Activated CD8-positive, alpha-beta memory T cell treated with anti-CD3 and anti-CD28 coated beads, Interleukin-2, amount 50 U/mL, for 48 hours (primary cell): ENCODE measurements at places on chromosomes 13 and 19.

DNA sequence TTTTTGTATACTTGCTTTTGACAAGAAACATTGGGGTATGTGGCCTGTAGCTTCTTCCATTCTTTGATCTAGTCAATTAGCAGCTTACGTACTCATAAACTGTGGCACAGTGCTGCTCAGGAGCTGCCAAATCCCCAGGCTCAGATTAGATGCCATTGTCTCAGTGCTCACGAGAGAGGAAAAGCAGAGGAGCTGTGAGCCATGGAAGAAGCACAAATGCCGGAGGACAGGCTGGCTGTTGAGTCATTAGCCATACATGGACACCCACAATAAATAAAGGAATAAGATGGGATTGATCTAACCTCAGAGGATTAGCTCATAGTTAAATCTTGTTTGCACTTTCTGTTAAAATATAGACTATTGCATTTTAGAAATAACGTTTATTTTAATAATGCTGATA is 121.7 kb downstream of the POSTN start:
- no peak for DNase-seq

DNA sequence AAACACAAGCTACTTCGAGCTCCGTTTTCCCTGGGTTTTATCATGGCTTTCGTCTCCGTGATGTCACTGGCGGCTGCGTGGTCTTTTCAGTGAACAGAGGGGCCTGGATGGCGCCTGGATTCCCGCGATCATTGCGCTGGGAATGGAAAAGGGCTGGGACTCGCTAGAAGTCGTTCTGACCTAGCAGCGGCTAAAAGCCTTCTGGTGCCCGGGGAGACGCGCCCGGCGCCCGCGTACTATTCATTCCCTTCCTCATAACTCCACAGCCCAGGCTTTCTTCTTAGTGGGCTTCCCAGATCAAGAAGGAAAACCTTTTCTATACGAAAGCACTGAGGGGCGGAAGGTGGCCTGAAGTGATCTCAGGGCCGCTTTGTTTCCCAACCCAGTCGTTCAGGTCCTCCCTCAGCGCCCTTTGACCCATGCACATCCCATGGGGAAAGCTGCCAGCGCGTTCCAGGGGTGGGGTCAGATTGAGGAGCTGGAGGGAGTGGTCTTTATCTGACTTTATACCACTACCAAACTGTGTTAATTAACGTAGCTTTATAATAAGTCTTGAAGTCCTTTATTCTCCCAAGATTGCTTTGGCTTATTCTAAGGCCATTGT is 96.6 kb downstream of the ELF1 start:
- DNase-seq = no peak

DNA sequence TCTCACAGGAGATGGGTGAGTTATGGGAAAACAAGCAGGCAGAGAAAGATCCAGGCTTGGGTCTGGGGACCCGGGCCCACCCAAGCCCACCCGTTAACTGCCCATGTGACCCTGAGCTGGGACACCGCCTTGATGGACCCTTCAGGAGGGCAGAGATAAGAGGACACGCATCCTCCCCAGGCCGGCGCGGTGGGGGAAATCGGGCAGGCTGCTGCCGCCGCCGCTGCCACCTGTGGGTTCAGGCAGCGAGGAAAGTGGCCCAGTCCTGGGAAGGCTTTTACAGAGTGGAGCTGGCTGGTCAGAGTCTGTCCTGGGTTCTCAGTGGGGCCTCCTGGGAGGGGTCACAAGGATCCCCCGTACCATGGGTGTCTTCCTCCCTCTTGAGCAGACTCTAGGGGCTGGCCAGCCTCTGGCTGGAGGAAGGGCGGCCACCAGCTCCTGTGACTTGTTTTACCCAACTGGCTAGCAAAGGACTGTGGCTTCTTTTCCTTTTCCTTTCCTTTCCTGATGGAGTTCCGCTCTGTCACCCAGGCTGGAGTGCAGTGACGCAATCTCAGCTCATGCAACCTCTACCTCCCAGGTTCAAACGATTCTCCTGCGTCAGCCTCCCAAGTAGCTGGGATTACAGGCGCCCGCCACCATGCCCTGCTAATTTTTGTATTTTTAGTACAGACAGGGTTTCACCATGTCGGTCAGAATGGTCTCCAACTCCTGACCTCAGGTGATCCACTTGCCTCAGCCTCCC is 155.4 kb downstream of the KDM4B start:
- DNase-seq = no peak

- DNase-seq = no peak
Measured at GRCh38 chr19:21587117-21587461, 81.7 kb downstream of the ZNF429 start.

- no peak for DNase-seq
Measured at GRCh38 chr13:103250071-103250470, 183.9 kb upstream of the SLC10A2 start.
